ENCODE measurements at places on chromosomes 5 and 9.

GRCh38 chr5:115977096-115977495 is 14.8 kb downstream of the LVRN start:
- no peak for DNase-seq

- no peak for DNase-seq
Observed at GRCh38 chr5:62190173-62190572, 115.8 kb upstream of the KIF2A start.

GRCh38 chr9:103025796-103026195 is 30.7 kb downstream of the CYLC2 start:
- DNase-seq: no peak

DNA sequence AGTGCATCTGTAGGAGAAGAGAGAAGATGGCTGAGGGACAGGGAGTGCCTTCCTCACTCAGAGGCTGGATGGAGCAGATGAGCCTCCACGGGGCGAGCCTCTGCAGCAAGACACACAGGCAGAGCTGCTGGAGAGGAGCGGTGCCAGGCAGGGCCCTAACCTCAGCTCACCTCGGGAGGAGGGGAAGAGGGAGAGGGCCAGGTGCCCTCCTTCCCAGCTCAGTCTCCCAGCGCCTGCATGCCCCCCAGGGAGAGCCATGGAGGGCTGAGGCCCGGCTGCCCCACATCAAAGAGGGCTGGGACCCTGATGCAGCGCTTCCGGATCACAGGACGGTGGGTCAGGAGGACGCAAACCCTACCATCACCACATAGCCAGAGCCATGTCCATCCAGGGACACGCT is 13.6 kb upstream of the SPATA31E1 start:
- no peak for DNase-seq

GRCh38 chr9:132192728-132193127 is 30.9 kb downstream of the NTNG2 start:
- DNase-seq: no peak

DNA sequence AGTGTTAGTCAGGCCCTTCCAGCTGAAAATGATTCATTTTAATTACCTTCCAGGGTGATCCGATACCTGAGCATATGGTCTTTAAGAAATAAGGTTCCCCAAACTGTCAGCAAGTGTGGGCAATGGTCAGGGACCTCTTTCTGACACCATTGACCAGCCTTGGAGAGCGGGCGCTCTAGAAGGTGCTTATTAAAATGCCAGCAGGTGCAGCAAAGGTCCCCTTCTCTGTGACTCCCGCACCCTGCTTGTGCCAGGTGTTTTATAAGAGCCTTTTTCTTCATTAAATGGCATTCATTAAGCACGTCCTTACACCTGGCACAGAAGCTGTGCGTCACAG is 85.3 kb downstream of the MVB12B start:
- no peak for DNase-seq

- no peak for DNase-seq
Observed at GRCh38 chr5:151096001-151096373, 15.2 kb upstream of the TNIP1 start.

DNA sequence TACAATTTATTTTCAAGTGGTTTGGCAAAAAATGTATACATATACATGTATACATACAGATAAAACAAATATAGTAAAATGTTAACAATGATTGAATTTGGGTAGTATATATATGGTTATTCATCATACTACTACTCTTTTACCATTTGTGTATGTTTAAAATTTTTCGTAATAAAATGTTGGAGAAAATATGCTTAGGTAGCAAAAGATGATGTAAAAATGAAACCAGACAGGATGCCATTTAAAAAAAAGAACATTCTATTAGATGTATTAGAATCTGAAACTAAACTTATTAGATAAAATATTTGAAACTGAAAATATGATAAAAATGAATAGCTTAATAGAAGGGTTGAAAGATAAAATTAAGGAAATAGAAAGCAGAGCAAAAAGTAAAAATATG is 144.9 kb upstream of the FER start:
- DNase-seq: no peak

DNA sequence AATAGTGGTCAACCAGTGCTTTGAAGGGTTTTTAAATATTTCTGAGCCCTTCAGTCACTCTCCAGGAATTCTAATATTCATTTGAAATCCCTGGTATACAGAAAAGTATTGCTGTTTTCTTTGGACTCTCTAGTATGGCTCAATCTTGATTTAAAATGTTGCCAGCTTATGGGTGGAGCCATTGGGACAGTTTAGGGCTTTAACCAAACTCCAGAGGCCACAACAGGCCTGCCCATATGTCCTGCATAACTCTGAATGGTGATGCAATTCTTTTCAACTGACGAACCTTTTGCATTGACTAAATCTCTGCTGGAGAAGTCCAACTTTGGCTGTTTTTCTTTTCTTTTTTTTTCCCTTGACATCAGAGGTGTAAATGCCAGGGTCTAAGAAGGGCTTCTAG is 10.3 kb upstream of the ANKHD1 start:
- DNase-seq: no peak
